IMR-90 (cell line): ENCODE measurements at places on chromosomes 16 and 17.

- no peak for DNase-seq
Measured at GRCh38 chr17:21245639-21246084, 7.5 kb downstream of the NATD1 start.

- no peak for DNase-seq
Measured at GRCh38 chr16:83714286-83714685, 93.5 kb upstream of the HSBP1 start.

GRCh38 chr16:46607529-46607928, 13.7 kb downstream of the SHCBP1 start:
- peak; percentile 76 for DNase-seq

DNA sequence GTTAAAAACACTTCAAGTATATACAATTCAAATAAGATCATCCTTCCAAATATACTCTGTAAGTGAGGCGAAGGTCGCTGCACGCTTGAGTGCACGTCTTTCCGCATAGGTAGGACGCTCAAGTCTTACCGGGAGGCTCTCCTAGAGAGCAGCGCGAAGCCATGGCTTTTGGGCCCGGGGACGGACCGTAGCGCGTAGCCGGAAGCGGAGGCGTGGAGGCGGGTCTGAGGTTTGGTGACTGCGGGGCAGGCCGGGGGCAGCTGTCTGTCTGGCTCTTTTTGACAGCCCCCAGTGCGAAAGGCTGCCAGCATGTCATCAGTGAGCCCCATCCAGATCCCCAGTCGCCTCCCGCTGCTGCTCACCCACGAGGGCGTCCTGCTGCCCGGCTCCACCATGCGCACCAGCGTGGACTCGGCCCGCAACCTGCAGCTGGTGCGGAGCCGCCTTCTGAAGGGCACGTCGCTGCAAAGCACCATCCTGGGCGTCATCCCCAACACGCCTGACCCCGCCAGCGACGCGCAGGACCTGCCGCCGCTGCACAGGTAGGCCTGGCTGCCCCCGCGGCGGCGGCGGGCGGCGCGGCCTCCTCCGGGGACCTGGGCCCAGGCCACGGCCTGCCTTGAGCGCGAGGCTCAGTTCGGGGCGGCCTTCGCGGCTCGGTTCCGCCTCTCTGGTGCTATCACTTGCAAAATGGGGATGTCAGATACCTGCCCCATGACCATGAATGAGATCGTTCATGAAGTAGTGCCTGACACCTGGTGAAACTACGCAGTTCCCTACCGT, at the start of gene LONP2:
Gene LONP2, plus strand, starts transcription at position 221 of the 783 bp plus-strand sequence. Its CDS starts 89 bp downstream, at position 310.
- DNase-seq: peak; percentile 85

- DNase-seq: peak; percentile 54
Measured at GRCh38 chr16:77897129-77897437, 108.7 kb downstream of the VAT1L start.

- DNase-seq: no peak
Measured at GRCh38 chr17:43860077-43860725, 13.2 kb downstream of the CD300LG start.

DNA sequence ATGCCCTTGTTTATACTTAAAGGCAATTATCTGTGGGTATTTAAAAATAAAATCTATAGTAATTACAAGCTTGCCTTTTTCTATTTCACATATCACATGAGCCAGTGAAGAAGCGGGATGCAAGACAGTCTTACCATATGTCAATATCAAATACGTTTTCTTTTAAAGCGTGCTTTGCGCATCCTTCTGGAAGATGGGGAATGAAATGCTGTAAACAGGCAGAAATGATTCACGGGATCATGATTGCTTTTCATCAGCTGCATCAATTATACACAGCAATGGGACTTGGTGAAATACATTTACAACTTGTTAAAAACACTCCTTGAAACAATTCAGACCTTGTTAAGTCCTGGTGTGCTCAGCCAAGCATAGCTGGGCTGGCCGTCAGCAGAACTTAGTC, 72.5 kb downstream of the WSCD1 start:
- no peak for DNase-seq

DNA sequence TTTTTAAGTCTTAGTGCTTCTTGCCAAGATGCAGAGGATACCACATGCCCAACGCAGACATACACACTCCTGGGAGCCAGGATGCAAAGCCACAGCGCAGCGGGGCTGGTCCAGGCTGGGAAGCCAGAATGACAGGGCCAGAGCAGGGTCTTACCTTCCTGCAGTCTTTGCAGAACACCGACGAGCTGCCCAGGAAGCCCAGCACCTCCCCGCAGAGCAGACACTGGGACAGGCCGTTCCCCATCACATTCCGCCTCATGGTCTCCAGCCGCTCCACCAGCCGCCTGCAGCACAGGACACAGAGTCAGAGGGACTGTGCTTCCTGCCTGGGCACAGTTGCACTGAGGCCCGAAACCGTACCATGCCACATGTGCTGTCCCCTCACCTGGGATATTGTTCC, 33.3 kb downstream of the RPH3AL start:
- DNase-seq: no peak

DNA sequence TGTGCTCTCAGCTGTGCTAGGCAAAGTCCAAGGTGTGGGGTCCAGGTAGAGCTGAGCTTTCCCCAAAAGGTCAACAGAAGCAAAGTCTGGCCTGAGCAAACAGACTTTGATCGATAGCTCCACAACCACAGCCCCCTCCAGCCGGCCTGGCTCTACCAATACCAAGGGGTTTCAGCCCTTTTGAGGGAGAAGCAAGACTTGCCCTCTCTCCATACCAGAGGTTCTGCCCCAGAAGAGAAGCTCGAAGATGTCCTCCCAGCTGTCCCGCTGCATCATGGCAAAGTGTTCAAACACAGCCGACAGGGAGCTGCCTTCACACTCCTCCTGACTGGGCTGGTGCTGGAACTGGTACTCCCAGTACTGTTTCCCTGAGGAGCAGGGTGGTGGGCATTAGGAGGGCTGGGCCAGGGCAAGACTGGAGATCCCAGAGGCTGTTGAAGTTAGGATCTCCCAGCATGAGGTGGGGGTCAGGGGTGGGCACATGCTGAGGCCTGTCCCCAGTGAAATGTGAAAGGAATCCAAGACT, 1.7 kb downstream of the VTN start:
- DNase-seq: no peak

DNA sequence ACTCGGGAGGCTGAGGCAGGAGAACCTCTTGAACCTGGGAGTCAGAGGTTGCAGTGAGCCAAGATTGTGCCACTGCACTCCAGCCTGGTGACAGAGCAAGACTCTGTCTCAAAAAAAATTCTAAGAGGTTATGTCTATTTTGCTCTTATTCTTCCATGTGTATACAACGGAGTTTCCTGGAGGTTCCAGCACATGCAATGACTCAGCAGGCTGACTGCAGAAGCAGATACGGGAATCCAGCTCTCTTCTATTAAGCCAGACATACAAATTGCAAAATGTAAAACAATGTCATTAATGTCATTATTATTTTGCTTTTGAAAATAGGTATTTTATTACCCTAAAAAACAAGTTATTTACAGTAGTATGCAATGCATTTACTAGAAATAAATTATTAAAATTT, 18.4 kb downstream of the MIEF2 start:
- peak; percentile 79 for DNase-seq

- DNase-seq: no peak
Measured at GRCh38 chr16:55009581-55009980, 78.9 kb downstream of the IRX5 start.

GRCh38 chr17:65171752-65172151, 34.6 kb downstream of the RGS9 start:
- DNase-seq: no peak

DNA sequence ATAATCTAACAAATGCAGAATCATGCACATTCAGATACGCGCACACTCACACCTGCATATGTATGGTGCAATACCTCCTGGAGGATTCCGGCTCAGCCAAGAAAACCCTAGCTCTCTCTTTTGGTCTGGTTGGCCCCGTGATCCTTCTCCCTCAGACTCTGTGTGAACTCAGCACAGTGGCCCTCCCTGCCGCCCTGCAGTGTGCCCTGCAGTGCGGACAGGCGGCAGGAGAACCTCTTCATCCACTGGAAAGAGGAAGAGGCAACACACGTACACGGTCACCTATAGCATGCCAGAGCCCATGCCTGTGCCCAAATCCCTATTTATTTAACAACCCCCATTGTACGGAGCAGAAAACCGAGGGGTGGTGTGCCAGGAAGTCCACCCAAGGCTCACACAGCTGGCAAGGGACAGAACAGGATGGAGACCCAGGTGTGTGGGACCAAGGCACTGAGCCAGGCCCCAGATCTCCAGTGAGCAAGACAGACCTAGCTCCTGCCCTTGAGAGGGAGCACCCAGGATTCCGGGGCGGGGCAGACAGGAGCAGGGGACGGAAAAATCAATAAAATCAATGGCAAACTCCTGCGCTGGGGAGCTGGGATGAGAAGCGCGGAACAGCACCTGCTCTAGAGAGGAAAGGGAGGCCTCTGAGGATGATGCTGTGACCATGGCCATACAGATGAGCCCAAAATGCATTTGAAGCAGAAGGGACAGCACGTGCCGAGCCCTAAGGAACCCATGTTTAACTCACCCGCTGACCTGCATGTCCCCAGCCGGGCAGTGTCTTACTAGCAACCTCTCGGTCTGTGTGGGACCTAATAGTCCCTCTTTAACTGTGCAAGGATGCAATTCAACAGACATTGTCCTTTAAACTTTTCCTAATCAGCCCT, 54.7 kb upstream of the CIBAR2 start:
- no peak for DNase-seq
